Endodermal cell (in vitro differentiated cells): ENCODE measurements at places on chromosomes 3 and 15. TPM values are rescaled to one million over a fixed set of nuclear protein-coding genes. Genes with fewer than 3 reads are reported as not detected.

- H3K36me3 ChIP-seq, result no peaks in the 10 kb centered on the region
- H3K27me3 ChIP-seq, result peaks cover 10% of the 10 kb centered on the region
- no peak for DNase-seq
- no peaks in the 10 kb centered on the region for H3K4me1 ChIP-seq
- H3K27ac ChIP-seq, result no peak overlapping the region
Observed at GRCh38 chr3:100984308-100984707, 8.9 kb downstream of the ABI3BP start.

DNA sequence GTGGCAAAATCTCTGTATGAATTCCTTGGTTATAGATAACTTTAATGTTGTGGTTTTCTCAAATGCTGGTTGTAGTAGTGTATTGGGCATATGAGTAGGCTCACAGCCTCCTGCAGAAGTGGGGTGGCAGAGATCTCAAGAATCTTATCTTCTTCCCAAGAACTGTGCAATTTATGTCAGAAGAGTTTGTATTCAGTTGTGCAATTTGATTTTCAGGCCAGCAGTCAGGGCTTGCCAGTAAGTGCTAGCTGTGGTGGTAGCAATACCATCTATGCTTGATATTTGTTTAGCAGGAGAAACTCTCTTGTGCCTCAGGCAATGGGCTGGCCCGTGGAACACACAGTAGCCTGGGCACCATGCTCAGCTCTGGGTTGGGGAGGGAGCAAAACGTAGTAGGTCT lies 58.4 kb upstream of the GOLIM4 start:
- H3K4me1 ChIP-seq, result no peaks in the 10 kb centered on the region
- H3K27me3 ChIP-seq, result no peaks in the 10 kb centered on the region
- no peak overlapping the region for H3K4me3 ChIP-seq
- no peaks in the 10 kb centered on the region for H3K36me3 ChIP-seq
- no peak overlapping the region for H3K27ac ChIP-seq

DNA sequence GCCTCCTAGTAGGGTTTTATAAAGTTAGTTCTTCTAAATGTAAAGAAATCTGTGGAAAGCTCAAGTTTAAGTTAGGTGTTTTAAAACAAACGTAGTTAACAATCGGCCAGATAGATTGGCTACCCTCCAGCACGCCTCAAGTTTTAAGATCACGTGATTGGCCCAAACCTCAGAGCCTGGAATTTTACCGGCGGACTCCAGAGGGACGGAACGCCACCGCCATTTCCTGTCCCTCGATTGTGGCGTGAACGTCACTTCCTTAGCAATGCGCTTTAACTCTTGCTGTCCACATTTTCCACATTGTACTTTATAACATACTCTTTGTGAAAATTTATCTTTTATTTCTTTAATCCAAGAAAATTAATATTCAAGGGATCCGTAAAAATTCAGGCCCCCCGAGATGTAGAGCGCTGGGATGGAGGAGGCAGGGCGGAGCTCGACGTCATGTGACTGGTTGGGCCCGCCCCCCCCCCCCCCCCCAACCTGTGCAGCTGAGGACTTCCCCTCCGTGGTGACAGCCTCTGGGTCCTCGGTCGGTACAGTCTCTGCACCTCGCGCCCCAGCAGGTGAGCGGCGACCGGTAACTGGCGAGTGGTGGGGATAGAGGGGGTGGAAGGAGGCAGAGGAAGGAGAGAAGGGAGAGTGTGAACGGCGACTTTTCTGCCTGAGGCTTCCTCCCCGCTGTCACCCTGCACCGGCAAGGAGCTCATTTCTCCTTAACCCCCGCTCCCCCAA lies at the start of gene ATP6V1A:
Gene ATP6V1A, plus strand, starts transcription at position 488 of the 735 bp plus-strand sequence. CDS start 31,719 bp downstream, outside the sequence.
- no peaks in the 10 kb centered on the region for H3K27me3 ChIP-seq
- peak within 1 kb of the TSS; percentile 100 for H3K27ac ChIP-seq
- H3K4me1 ChIP-seq, result peaks cover 9% of the 10 kb centered on the region

DNA sequence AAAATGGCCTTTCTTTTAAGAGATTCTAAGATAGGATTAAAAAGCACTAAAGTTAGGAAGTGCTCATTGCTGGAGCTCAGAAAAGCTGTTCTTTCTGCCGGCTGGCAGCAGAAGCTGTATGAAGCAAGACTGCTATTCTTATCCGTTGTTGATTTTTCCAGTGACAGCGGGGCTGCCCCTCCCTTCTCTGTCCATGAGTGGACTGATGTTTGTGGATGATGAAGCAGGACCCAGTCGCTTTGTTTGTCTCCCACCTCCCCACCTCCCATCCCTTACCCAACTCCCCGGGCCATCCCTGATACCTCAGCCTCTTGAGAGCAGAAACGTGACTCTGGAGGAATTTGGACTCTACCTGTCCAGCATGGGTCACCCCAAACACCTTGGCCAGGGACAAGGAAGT lies 10.3 kb upstream of the MUSTN1 start:
- peaks cover 5% of the 10 kb centered on the region for H3K36me3 ChIP-seq
- no peaks in the 10 kb centered on the region for H3K4me1 ChIP-seq
- no peak overlapping the region for H3K27ac ChIP-seq
- H3K4me3 ChIP-seq, result no peak overlapping the region

DNA sequence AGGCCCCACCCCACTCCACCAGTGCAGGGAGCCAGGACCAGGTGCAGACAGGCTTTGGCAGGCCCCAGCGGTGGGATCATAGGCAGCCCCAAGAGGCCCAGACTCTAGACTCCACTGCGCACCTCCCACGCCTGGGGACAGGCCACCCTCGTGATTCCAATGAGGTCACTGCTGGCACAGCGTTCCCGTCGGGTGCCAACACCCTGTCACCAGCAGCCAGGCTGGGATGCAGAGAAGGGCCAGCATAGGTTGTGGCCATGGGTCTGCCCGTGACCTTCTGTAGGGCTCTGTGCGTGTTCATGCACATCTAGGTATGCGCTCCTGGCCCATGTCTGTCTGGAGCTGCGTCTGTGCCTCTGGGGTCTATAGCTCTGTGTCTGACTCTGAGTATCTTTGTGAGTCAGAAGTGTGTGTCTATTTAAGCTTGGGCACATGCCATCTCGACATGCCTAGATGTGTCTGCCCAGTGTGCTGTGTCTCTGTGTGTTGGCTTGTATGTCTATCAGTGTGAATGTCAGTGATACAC lies 13.0 kb downstream of the VIPR1 start:
- no peaks in the 10 kb centered on the region for H3K36me3 ChIP-seq
- no peak overlapping the region for H3K4me3 ChIP-seq
- no peak overlapping the region for H3K27ac ChIP-seq
- no peaks in the 10 kb centered on the region for H3K27me3 ChIP-seq

DNA sequence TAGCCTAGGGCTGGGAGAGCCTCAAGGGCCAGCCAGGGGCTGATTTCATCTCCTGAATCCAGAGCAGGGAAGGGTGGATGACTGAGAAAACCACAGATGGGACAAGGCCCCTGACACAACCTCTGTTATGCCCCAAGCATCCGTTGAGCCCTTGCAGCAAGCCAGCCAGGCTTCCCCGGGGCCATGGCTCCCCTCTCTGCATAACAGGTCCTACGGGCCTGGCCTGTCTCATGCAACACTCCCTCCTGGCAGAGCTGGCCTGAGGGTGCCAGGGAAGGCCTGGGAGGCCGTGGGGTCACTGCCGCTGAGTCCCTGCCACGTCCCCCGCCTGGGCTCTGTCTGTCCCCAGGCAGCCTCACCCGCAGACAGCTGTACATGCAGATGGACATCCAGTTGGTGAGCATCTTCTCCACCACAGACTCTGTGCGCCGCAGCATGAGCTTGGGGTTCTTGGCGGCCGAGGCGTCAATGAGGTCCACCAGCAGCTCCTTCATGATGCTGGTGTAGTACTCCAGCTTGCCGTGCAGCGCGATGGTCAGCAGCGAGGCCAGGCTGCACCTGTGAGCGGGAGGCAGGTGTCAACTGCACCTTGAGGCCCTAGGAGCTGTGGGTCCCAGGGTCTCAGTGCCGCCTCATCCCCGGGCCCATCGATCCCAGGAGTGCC lies 22.1 kb downstream of the H1-8 start:
- no peak overlapping the region for H3K27ac ChIP-seq
- H3K27me3 ChIP-seq, result no peaks in the 10 kb centered on the region
- H3K4me1 ChIP-seq, result no peaks in the 10 kb centered on the region
- H3K36me3 ChIP-seq, result no peaks in the 10 kb centered on the region
- DNase-seq, result no peak
- H3K4me3 ChIP-seq, result no peak overlapping the region

- no peaks in the 10 kb centered on the region for H3K36me3 ChIP-seq
- H3K27me3 ChIP-seq, result no peaks in the 10 kb centered on the region
- peak; percentile 73 for DNase-seq
- H3K4me3 ChIP-seq, result no peak overlapping the region
- H3K4me1 ChIP-seq, result peaks cover 4% of the 10 kb centered on the region
Observed at GRCh38 chr3:170437696-170438407, 19.2 kb downstream of the CLDN11 start.

- H3K27me3 ChIP-seq, result no peaks in the 10 kb centered on the region
- DNase-seq, result no peak
- H3K36me3 ChIP-seq, result no peaks in the 10 kb centered on the region
- H3K4me1 ChIP-seq, result peaks cover 11% of the 10 kb centered on the region
Observed at GRCh38 chr15:46879032-46879770, 838.1 kb upstream of the SEMA6D start.

MYD88 gene
- total RNA-seq, result 9.5 to 17.2 TPM (median 16.2 TPM) in 3 replicates

RTP1 gene
- total RNA-seq, result 0.88 and 1.4 TPM in 2 replicates

EPHB3 gene
- 31.7 to 42.2 TPM (median 36.9 TPM) in 3 replicates for total RNA-seq

DPPA2 gene
- total RNA-seq, result 3.1 TPM in 2 replicates
